ENCODE measurements at places on chromosomes 5 and 9.

DNA sequence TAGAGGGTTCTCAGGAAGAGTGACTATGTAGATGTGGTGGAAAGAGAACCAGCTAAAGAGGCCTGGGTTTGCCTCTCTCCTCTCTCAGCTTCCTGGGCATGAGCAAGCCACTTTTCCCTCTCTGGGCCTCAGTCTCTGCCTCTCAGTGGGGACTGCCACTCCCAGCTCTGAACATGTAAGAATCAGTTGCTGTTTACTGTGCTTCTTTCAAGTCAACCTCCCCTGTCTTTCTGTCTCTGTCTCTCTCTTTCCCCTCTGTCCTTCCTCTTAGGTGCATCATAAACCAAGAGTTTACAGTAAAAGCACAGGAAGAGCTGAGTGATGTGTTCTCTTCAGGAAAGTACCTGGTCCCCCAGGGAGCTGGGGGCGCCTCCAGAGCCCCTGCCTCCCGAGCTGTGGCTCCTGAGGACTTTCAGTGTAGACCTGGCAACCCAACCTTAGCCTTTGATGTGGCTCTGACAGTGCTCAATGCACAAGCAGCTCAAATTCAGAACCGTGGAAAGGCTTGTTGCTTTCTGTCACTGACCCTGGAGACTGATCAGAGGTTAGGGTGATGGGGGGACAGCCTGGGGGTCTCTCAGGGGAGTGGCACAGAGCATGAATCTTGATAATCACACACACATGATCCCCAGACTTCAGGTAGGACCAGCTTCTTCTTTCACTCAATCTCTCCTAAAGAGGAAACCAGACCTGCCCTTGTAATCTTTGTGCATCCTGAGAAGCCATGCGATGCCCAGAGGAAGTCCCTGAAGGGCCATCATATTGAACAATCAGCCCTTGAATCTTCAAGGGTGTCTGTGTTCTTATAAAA, 59.4 kb upstream of the TNFSF8 start:
- no peaks in the 10 kb centered on the region for H3K27me3 ChIP-seq
- no peak for DNase-seq
- H3K27ac ChIP-seq, result no peak overlapping the region
- no peaks in the 10 kb centered on the region for H3K4me1 ChIP-seq

- peaks cover 6% of the 10 kb centered on the region for H3K36me3 ChIP-seq
- DNase-seq, result no peak
- H3K4me1 ChIP-seq, result peaks cover 28% of the 10 kb centered on the region
- no peaks in the 10 kb centered on the region for H3K27me3 ChIP-seq
- peak overlapping the region; percentile 13 for H3K27ac ChIP-seq
These were observed 1.6 kb upstream of the TPM2 start for GRCh38 chr9:35691334-35691650.

DNA sequence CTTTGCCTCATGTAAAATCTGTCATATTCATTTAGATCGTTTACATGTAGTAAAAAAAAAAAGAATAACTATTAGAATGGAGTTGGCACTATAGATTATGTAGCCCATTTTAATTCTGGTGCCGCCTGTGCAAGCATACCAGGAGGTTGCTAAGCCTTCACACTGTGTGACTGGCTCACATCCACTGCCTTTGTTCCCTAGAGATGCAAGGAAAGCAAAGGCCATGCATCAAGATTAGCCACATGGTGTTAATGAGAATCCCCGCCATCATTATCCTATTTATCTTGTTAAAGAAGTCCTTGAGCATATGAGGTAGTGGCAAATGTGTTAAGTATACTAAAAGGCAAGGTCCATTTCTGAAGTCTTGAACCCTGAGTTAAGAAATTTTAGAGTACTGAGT, 279.6 kb downstream of the RFX3 start:
- no peak overlapping the region for H3K27ac ChIP-seq
- no peaks in the 10 kb centered on the region for H3K27me3 ChIP-seq
- H3K4me1 ChIP-seq, result no peaks in the 10 kb centered on the region
- no peak for DNase-seq

- DNase-seq, result no peak
- no peaks in the 10 kb centered on the region for H3K36me3 ChIP-seq
These were observed 77.6 kb upstream of the ANKRD55 start for GRCh38 chr5:56310711-56311204.

DNA sequence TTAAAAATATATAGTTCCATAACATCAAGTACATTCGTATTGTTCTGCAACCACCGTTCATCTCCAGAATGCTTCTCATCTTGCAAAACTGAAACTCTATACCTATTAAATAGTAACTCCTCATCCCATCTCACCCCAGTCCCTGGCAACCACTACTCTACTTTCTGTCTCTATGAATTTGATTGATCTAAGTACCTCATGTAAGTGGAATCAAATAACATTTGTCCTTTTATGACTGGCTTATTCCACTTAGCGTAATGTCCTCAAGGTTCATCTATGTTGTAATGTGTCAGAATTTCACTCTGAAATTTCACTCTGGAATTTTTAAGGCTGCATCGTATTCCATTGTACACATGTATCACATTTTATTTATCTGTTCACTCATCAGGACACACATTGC, 132.1 kb upstream of the RUSC2 start:
- no peak overlapping the region for H3K27ac ChIP-seq
- peaks cover 9% of the 10 kb centered on the region for H3K4me1 ChIP-seq
- DNase-seq, result no peak
- H3K4me3 ChIP-seq, result no peak overlapping the region

DNA sequence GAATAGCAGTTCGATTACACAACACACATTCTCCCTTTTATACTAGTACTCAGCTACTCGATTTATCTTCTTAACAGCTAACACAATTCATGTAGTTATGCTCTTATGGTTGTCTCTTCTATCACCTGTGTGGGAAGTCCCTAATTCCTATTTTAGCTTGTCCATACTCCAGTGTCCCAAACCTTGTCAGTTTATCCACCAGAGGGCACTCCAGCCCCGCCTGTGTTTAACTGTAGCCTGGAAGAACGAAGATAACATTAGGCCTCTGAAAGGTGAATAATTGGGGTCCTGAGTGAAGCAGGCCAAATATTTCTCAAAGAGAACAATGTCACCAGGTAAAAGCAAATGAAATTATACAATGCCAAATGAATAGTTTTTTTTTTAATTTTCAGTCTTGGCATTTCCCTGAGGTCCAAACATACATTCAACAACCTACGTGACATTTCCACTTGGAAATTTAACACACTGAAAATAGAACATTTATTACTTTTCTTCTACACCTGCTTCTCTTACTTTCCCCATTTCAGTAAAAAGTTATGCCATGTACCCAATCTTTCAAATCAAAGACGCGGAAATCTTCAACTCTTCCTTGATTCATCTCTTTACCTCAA, 560.7 kb downstream of the HTR1A start:
- peak; percentile 44 for DNase-seq
- no peaks in the 10 kb centered on the region for H3K27me3 ChIP-seq
- no peaks in the 10 kb centered on the region for H3K36me3 ChIP-seq

DNA sequence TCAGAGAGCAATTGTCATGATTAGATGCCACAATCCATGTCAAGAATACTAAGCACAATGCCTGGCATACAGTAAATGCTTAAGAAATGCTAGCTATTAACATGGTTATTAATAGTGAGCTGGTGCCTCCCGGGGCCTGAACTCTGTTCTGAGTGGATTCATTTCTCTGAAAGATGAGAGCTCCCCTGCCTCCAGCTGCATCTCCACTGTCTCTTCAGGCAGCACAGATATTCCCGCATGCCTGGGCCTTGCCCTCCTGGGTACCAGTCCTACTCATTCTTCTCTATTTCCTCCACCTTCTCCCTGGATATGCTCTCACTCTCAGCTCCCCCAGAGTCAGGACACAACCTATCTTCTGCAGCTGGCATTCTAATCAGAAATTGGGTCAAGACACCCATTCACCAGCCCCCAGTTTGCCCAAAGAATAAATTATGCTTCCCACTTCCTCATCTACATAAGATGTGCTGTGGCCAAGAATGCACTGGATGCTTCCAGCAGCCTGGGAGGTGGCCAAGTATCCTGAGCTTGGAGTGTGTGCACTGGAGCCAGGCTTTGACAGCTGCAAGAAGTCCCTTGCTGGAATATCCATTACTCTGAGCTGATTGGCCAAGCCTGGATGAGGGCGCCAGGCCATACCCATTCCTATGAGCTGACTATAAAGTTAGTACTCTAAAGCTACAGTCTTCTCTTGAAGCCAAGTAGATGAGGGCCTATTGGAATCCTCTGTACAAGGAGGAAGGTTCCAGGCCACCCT, 669.0 kb downstream of the ACTL7B start:
- H3K27ac ChIP-seq, result no peak overlapping the region
- no peak for DNase-seq
- H3K27me3 ChIP-seq, result no peaks in the 10 kb centered on the region

GRCh38 chr5:68950930-68951329, 142.9 kb upstream of the SLC30A5 start:
- H3K4me3 ChIP-seq, result no peak overlapping the region
- no peaks in the 10 kb centered on the region for H3K4me1 ChIP-seq
- H3K27me3 ChIP-seq, result peaks cover 6% of the 10 kb centered on the region
- no peak for DNase-seq
- no peak overlapping the region for H3K27ac ChIP-seq

DNA sequence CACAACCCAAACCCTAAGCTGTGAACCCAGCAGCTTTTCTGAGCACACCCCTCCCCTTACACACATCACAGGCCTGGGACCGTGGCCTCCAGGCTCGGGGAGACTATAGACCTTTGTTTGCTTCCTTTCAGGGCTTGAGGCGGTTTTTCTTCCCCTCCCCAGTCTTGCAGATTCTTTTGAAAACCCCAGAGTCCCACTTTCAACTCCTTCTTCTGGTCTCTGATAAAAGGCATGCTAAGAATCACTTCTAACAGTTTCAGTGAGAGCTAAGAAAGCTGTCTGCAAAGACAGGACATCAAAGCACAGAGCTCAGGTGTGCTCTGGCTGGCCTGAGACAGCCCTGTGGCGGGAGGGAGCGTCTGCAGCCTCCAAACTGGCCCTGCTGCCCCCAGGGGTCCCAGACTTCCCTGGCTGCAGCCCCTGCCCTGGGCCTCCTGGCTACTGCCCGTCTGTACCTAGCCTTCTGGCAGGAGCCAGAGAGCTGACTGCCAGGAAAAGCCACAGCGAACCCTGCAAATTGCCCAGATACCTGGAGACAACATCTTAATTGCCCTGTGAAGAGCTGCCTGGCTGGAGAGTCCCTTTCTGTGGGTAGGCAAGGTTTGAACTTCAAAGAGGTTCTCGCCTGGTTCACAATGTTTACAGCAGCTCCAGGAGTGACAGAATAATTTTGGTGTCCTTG, 138.9 kb downstream of the GADD45G start:
- no peaks in the 10 kb centered on the region for H3K27me3 ChIP-seq
- H3K36me3 ChIP-seq, result no peaks in the 10 kb centered on the region
- no peak for DNase-seq

- H3K27ac ChIP-seq, result peak overlapping the region; percentile 31
- H3K4me1 ChIP-seq, result peaks cover 15% of the 10 kb centered on the region
- no peak for DNase-seq
- H3K36me3 ChIP-seq, result peaks cover 3% of the 10 kb centered on the region
- H3K27me3 ChIP-seq, result no peaks in the 10 kb centered on the region
These were observed 652 bp downstream of the ARSK start for GRCh38 chr5:95555553-95555952.

- H3K4me1 ChIP-seq, result no peaks in the 10 kb centered on the region
- no peaks in the 10 kb centered on the region for H3K36me3 ChIP-seq
- H3K4me3 ChIP-seq, result no peak overlapping the region
- H3K27ac ChIP-seq, result no peak overlapping the region
- no peak for DNase-seq
These were observed 1791.8 kb upstream of the WWC1 start for GRCh38 chr5:166499447-166500240.
